Epithelial cell of esophagus (primary cell): ENCODE measurements at places on chromosomes 1 and 21.

GRCh38 chr1:22349362-22350043 is 102.1 kb upstream of the ZBTB40 start:
- no peak for DNase-seq

DNA sequence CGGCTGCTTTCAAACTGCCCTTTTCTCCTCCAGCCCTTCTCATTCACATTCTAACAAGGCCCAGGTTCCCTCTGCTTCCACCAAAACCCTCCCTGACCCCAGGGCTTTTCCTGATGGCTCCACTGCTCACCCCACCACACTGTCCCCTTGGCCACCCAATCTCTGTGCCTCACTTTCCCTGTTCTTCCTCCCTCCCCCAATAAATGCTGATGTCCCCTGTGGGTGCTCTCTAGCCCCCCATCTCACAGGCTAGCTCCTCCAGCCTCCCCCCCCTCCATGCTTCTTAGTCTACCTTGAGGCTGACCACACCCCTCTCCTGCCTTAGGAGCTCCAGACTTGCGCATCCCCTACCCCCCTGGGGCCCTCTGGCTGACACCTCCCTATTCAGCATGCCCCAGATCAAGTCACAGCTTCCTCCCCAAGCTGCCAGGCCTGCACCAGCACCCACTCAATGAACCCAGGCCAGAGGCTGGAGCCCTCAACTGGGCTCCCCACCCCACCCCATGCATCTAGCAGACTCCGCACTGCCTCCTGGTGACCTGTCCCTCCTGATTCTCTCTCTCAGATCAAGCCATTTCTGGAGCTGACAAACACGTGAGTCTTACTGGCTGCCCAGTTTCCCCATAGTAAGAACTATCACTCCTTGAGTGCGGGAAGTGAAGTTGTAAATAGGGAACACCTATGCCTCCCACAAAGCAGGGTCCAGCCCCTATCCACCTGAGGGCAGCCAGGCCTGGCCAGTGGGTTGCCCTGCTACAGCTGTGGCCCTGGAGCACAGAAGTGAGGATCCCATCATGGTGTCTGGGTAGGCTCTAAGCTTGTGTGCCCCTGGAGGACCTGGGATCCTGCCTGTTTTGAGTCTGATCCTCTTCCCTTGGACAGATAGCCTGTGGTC is 117.9 kb downstream of the DMRTB1 start:
- DNase-seq, result no peak

DNA sequence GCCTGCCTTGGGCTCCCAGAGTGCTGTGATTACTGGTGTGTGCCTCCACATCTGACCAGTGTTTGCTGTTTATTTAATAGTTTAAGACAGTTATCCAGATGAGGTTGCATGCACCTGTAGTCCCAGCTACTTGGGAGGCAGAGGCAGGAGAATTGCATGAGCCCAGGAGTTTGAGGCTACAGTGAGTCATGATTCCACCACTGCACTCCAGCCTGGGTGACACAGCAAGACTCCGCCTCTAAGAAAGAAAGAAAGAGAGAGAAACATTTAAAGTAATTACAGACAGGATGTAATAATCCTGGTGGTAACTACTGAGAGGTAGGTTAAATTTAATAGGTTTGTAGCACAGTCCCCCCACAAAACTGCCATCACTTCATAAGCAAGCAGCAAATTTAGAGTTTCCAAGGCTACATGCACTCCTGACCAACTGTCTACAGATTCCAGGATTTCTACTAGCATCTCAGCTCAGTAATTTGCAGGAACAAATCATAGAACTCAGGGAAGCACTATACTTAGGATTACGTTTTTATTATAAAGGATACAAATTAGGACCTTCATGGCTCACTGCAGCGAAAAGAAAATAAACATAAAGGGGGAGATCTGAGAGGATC is 89.6 kb downstream of the PKN2 start:
- peak; percentile 87 for DNase-seq

GRCh38 chr1:231839999-231840398 is 213.4 kb downstream of the DISC1 start:
- no peak for DNase-seq

GRCh38 chr21:15027056-15027455 is 37.7 kb downstream of the NRIP1 start:
- DNase-seq, result no peak

GRCh38 chr1:53634571-53634979 is 104.4 kb downstream of the GLIS1 start:
- DNase-seq, result no peak

DNA sequence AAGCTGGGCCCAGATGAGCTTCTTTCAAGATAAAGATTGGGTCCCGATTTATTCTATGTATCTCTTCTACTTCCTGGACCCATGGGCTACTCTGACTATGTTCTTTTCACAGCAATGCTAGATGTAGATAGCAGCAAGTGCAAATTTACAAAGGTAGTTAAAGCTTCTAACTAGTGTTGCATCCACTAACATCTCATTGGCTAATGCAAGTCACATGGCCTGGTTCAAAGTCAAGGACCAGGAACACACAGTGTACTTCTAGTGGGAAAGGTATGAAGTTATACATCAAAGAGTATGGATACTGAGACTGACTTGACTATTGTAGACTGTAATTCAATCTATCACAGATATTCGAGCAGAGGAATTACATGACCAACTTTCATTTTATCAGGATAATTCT is 588.8 kb downstream of the PLA2G4A start:
- DNase-seq, result no peak

- no peak for DNase-seq
Observed at GRCh38 chr1:167440776-167441175, 77.6 kb downstream of the CD247 start.

- DNase-seq, result no peak
Observed at GRCh38 chr21:33733601-33734000, 91.3 kb downstream of the ITSN1 start.

GRCh38 chr1:240803151-240803550 is 191.2 kb upstream of the GREM2 start:
- peak; percentile 76 for DNase-seq

- DNase-seq, result no peak
Observed at GRCh38 chr1:191255354-191256054, 777.8 kb upstream of the BRINP3 start.

- DNase-seq, result no peak
Observed at GRCh38 chr1:183836598-183836997, 31.7 kb downstream of the RGL1 start.

DNA sequence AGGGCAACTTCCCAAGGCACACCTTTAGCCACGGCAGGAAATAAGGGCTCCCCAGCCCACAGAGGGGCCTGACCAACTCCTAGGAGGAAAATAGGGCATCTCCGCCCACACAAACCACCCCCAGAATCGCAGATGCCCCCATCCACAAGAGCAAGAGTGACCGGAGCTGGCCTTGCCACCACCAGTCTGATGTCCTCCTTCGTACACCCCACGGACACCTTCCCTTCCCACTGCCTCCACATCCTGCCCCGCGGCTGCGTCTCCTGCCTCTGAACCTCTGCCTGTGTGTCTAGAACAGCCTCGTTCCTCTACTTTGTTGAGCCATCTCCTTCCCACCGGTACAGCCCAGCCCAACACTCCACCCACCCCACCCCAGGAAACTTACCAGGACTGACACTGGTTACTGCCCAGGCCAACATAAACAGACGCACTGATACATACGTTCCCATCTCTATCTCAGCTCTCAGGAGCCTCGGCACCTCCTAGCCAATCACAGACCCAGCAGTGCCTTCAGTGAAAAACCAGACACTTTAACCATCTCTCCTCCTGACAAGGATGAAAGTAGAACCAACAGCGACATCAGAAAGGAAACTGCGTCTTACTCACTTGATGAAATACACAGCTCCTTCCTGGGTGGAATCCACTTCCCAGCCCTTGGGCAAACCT is 7.6 kb upstream of the PLEKHA6 start:
- no peak for DNase-seq

DNA sequence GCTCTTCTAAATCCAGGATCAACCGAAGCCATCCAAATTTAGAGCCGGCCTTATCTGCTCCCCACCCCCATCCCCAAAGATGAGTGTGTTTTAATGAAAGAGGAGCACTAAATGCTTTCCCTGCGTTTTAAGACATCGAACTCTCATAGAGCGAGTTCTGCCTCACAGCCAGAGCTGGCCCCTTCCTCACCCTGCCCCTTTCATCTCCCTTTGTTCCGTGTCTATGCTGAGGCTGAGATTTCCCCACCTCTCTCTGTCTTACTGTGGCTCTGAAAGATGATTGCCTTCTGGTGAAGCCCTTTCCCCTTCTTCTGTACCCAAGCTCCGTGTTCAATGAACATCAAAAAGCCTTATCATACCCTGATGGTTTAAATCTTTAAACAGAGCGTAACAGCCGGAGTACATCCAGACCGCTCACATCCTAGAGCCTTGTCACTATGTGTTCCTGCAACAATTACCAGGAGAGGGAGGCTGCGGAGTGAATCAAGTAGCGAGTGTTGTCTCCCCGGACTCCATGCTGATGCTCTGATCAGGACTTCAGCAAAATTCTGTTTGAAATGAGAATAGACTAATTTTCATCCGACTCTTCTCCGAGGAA is 110.1 kb downstream of the ZNF326 start:
- no peak for DNase-seq

DNA sequence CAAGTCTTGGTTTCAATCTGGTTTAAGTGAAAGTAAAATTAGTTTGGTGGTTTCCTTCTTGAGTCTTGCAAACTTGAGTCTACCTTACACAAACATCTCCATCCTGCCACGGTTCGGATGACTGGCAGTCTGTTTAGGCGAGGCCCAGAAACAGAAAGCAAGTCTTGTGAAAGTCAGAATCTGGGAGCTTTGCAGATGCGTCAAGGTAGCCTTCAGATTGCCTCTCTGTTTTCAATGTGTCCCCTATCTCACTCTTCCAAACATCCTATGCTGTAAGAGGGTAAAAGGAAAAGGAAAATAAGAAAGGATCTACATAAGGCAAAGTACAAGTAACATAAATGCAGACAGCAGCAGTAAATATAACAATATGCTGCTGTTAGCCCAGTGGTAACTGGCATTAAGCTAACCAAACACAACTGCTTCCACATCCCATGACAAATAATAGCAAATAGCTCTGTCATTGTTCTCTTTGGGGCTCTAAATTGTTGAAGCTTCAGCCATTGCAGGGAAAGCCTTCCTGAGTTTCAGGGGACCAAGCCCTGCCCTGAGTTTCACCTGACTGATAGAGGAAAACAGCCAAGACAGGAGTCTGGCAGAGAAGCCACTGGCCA is 26.2 kb upstream of the C1orf105 start:
- peak; percentile 49 for DNase-seq

DNA sequence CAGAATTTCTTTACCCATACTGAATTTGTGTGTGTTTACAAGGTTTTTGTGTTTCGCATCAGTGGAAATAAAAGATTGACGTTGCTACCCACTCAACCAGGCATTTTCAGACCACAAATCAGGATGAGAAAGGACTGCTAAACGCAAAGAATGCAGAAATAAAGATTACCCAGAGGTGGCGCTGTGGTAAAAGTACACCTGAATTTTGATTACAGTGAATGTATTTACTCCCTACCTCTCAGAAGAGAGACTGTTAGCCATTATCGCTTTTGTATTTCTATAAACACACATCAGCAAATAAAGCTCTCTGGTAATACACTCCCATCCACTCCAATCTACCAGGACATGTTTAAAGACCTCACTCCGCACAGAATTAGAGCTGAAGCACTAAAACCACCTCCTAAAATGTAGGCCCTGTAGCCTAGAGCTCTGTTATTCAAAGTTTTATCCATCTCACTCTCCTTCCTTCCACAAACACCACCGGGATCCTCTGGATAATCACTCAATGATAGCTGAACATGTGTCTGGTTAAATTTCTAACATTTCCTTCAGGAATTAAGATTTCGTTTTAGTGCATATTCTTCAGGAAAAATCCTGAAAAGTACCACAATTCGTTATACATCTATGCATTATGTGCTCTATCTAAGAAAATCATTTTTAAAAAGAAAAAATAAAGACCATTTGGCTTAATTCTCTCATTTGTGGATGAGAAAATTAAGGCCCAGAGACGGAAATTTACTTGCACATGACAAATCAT is 2.5 kb upstream of the LMO4 start:
- peak; percentile 71 for DNase-seq

GRCh38 chr1:5865774-5866173 is 126.5 kb downstream of the NPHP4 start:
- DNase-seq, result no peak

DNA sequence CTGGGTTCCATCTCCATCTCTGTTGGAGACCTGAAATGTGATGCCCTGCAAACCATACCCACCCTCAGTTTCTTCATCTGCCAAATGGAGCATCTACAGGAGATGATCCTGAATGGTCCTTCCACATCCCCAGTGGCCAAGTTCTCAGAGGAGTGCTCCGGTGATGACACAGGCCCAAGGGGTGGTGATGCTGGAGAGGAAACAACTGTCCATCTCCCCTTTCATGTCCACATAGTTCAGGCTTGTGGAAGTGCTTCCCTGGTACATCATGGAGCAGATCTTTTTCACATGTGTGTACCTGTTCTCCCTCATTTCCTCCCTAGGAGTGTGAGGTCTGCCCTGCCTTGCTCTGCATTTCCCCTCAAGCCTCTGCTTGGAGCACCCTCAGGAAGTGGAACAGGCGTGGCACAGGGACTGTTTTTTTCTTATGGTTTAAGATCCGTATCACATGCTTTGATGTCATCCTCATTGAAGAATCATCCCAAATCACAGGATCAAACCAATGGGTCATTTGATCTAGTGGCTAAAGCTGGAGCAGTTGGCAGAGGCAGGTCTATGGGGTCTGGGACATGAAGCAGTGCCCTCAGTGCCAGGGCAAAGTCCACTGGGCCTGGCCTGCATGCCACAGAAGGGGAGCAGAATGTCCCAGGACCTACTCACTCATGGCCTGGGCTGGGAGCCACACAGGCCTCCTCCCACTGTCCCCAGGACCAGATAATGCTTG is 8.2 kb upstream of the TRIM63 start:
- no peak for DNase-seq

- DNase-seq, result no peak
Observed at GRCh38 chr1:1988061-1988945, 15.3 kb downstream of the CFAP74 start.

- no peak for DNase-seq
Observed at GRCh38 chr1:59552007-59552406, 255.1 kb downstream of the FGGY start.

DNA sequence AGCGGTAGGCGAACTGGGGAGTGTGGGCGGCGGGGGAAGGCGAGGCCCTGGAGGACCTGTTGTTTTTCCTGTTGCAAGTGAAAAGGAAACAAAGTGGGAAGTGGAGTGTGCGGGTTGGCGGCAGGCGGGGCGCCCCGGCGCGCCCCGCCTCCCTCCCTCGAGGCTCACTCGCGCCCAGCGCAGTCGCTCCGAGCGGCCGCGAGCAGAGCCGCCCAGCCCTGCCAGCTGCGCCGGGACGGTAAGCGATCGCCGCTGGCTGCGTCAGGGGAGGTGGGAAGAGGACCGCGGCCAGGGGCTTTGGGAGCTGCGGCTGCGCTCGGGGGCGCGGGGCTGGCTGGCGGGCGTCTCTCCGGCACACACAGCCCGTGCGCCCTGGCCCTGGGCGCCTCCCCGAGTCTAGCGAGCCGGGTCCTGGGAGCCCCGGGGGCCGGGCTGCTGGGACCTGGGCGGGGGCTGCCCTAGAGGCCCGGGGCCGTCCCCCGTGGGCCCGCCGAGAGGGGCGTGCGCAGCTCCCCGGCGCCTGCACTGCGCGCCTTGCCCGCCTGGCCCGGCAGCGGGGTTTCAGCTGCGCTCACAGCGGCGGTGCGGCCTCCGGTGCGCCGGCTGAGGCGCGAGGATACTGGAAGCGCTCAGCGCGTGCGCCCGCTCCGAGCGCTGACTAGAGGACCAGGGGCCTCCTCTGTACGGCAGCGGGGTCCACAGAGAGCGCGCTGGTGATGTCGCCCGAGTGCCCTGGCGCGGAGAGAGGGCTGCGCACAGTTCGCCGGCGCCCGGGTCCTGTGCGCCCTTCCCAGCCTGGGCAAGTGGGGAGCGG is at the start of gene PIK3CD:
TSS of gene PIK3CD (plus strand) at position 167 of the 814 bp plus-strand sequence. CDS start 58,725 bp downstream, outside the sequence.
- peak; percentile 55 for DNase-seq
